Stimulated activated CD4-positive, alpha-beta T cell treated with anti-CD3 and anti-CD28 coated beads, TNF-alpha, amount 100 ng/mL, for 1 hour (primary cell): ENCODE measurements at places on chromosomes 7 and 10.

GRCh38 chr10:132158122-132158741 lies 28.5 kb upstream of the DPYSL4 start:
- no peak for DNase-seq

- DNase-seq: no peak
Measured at GRCh38 chr10:86300931-86301830, 65.4 kb downstream of the GRID1 start.

DNA sequence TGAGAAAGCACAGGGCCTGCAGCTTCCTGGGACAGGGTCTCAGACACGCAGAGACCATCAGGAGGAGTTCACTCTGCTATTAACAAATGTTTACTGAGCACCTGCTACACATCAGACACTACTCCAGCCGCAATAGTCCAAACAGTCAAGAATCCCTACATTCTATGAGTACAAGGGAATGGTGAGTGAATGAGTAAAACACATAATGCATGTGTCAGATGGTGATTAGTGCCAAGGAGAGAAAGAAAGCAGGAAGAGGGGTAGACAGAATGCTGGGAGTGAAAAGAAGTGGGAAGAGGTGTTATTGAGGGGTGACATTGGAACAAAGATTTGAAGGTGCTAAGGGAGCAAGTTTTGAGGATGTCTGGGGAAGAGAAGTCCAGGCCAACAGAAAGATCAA lies 634.2 kb upstream of the GALNT17 start:
- DNase-seq: no peak

DNA sequence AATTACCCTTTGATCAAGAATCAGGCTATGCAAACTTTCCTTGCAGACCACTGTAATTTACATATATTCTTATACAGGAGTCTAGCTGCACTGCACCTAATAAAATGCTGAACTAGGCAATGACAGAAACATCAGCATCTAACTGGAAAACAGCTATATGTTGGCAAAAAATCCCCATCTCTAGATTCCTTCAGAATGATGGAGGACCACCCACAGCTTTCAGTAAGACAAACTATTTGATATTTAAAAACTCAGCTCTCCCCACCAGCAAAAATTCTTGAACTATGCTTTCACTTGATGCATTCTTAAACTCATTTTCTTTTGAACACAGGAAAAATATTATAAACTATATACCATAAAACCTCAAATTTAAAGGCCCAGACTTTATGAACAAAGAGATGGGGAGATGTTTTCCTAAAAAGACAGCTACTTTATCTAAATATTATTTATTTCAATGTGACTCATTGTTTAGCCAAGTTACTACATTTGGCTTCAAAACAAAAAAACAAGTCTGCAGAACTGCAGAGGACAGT lies 77.4 kb downstream of the SEMA3C start:
- no peak for DNase-seq

GRCh38 chr10:91875779-91876178 lies 33.5 kb downstream of the FGFBP3 start:
- no peak for DNase-seq

DNA sequence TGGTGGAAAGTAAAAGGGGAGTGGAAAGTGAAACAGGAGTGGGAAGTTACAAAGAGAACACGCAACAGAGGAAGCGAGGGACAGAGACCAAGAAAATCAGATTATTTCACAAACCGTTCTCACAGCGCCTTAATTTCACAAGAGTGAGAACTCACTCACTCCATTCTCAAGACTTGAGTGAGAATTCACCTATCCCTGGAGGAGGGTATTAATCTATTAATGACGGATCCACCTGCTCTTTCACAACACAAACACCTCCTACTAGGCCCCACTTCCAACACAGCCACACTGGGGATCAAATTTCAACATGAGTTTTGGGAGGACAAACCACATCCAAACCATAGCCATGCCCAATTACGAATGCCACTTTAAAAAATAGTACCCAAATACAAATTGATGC lies 297.6 kb downstream of the GPAM start:
- DNase-seq: no peak

DNA sequence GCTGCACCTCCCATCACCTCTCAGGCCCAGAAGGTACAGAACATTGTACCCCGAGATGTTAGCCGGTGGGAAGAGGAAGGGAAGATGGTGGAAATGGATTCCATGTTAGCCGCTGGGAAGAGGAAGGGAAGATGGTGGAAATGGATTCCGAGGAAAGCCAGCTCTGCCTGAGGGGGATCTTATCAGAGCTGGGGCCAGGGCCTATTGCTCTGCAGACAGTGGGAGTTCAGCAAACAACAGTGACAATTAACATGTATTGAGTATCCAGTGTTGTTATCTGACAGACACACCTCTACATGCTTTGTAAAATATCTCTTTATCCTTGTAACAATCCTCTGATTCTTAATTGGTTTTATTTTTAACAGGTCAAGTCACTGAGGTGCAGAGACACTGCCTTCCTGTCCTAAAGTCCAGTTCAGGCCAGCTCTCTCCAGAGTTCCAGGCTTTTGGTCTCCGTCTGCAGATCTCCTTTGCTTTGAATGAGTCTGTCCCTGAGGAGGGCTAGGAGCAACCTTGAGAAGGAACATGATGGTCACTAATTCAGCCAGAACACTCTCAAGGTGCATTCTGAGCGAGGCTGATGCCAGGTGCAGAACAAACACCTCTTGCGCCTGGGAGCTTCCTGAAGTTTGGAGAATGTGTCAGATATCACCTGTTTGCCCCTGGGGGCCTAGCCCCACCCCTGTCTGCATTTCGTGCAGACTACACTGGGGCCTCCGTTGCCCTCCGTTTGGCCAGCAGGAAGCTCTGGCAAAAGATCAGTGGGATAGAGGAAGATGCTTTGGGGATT lies 82.4 kb upstream of the PODXL start:
- no peak for DNase-seq

DNA sequence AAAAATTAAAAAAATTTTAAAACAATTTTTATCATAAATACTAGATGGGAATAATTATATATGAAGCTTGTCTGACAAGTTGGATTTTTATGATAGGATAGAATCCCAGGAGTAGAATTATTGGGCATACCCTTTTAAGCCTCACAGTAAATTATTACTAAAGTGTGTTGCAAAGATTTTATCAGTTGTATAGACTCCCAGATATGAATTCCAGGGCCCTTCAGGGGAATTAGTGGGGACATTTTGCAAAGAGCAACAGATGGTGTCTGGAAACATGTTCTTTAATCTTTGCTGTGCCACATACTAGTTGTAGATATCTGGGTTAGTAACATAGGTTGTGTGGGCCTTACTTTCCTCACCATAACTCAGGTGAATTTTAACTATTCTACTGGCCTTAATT lies 28.7 kb downstream of the ZEB1 start:
- DNase-seq: no peak

GRCh38 chr7:75042286-75042685 lies 31.3 kb downstream of the RCC1L start:
- no peak for DNase-seq
